NCI-H1930 (cell line): ENCODE measurements at places on chromosomes 2 and 18.

- no peak for DNase-seq
Measured at GRCh38 chr18:5309888-5310470, 14.5 kb upstream of the ZBTB14 start.

DNA sequence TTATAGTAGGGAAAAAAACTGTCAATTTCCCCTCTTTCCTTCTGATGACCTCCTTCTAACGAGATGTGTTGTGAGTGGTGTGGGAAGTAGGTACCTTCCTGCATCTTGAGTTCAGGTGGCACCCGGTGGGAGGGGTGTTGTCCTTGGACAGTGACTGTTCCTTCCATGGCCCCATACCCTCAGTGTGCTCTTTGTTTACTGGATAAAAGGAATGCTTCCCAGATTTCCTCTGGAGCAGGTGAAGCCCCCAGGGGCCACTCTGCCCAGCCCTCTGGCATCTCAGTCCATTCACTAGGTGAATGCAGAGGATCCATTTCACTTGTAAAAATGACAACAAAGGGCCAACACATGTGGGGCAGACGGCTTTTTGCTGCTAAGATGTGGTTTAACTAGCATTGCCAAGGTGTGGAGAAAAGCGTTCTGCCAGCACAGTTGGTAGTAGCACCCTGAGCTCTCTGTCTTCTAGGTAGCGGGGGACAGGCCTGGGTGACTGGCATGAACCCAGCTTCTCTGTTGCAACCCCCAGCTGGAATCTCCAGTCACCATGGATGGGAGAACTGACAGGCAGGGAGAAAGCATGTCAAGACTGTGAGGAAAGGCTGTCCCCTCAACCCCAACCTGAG lies 6.9 kb downstream of the GDF7 start:
- no peak for DNase-seq

DNA sequence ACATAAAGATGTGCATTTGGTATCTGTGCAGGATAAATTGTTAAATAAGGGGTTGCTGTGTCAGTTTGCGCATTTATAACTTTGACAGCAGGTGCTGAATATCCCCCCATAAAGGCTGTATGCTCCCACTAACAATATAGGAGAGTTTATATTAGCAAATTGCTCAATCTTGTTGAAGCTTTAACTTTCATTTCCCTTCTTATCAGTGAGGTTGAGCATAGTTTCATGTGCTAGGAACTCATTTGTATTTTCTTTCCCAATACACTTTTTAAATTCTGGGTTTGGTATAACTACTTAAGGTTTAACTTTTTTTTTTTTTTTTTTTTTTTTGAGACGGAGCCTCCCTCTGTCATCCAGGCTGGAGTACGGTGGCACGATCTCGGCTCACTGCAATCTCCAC lies 89.0 kb downstream of the FAM117B start:
- DNase-seq = no peak

- no peak for DNase-seq
Measured at GRCh38 chr2:53660886-53661285, 106.7 kb upstream of the CHAC2 start.

GRCh38 chr2:28438532-28439063 lies 45.9 kb downstream of the FOSL2 start:
- DNase-seq = no peak

GRCh38 chr2:240304746-240305161 lies 130.7 kb upstream of the GPC1 start:
- DNase-seq = no peak

DNA sequence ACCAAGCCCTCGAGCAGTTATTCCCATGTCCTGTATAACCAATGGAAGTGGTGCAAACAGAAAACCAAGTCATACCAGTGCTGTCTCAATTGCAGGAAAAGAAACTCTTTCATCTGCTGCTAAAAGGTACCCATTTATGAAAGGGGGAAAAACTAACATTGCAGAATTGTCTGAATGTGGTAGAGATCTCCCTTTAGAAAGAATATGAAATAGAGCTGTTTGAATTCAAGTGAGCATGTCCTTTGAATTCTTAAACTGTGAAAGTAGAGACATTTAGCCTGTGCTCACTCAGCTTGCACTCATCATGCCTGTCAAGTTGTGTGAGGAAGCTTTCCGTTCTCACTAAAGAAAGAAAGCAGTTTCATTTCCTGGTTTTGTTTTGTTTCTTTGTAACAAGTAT lies 87.4 kb downstream of the EML4 start:
- DNase-seq = no peak

GRCh38 chr2:239664216-239664810 lies 263.5 kb upstream of the HDAC4 start:
- no peak for DNase-seq

- no peak for DNase-seq
Measured at GRCh38 chr2:96241900-96242611, 23.7 kb downstream of the TMEM127 start.

DNA sequence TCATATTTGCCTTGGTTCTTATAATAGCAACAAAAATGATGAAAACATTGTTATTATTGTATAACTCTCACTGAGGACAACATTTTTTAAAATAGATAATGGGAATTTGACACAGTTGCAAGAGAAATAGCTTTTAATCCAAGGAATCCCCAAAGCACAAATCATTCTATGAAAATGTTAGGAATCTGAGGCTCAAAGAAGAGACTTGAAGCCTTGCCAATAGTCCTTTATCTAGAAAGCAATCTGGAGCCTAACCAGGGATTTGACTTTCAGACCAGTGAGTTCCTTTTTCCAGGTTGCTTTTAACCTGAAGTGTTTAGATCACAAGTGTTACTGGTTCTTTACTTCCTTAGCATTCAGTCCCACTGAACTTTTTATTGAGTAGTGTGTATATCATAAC lies 574.5 kb upstream of the ZEB2 start:
- no peak for DNase-seq
